Bone marrow (tissue), 2 donors: ENCODE measurements at places on chromosomes 4 and X.

GRCh38 chr4:68950033-68950432 is 1.6 kb downstream of the UGT2A3 start:
- DNase-seq = no peak

DNA sequence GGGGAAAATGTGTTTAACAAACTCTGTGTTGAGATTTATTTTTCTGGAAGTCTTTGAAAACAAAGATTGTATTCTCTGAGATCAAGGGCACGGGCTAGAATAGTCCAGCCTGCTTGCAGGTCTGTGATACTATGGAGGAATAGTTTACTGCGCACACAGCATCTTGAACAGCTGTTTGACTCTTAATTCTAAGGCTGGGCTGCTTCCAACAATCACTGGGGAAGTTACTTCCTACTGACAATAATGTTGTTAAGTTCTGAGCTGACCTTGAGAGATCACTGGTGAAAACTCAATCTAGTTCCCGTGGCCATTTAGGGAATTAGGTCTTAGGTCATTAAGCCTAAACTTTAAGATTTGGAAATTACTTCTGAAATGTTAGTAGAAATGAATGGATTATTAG is 416.1 kb upstream of the FTHL17 start:
- DNase-seq = no peak

- no peak for DNase-seq
These were observed 591.0 kb upstream of the ATOH1 start for GRCh38 chr4:93237521-93237920.

DNA sequence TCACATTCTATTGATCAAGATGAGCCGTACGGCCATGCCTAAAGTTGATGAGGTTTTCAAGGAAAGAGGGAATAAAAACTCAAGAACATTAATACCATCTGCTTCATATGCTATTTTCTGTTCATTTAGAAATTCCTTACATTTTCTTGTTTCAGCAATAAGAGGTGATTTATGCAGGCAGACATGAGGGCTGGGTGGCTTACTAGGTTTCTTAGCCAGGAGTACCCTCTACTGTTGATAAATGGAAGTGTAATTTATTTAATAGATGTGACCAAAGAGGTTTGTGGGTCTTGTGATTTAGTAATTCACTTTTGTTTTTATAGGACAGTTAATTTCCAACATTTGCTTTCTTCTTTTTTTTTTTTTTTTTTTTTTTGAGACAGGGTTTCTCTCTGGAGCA is 6.4 kb upstream of the SMIM9 start:
- no peak for DNase-seq

- DNase-seq = no peak
These were observed 53.5 kb upstream of the HPRT1 start for GRCh38 chrX:134406356-134407064.

DNA sequence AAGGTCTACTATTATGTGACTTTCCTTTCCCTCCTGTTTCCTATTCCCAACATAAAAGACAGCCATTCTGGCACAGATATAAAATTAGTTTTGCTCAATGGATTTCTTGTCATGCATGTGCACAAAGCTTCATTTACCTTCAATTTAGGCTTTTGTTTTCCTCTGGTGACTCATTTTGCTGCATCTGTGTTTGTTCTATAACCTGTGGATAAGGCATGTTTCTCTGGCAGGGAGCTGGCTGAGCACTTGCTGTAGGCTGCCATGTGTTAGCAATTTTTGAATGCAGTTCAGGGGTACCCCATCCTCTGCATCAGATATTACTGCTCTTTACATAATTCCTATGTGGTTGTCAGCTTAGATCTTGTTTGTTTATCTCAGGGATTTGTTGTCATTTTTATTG is 202.8 kb upstream of the GRID2 start:
- DNase-seq = no peak

DNA sequence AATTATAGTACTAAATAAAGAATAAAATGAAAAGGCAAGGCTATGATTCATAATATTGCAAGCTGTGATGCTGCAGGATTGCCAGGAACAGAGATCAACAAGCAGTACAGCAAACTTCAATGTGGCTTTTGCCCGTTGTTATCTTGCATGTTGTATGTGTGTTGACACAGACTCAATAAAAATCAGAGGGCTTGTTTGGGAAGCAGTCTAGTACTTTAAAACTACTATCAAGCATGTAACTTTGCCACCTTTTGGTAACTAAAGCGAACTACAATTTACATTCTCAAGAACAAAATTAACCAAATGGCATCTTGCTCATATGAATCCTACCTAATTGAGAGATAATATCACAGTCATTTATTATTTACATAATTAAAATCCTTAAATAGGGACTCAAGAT is 79.8 kb upstream of the GPM6A start:
- no peak for DNase-seq

DNA sequence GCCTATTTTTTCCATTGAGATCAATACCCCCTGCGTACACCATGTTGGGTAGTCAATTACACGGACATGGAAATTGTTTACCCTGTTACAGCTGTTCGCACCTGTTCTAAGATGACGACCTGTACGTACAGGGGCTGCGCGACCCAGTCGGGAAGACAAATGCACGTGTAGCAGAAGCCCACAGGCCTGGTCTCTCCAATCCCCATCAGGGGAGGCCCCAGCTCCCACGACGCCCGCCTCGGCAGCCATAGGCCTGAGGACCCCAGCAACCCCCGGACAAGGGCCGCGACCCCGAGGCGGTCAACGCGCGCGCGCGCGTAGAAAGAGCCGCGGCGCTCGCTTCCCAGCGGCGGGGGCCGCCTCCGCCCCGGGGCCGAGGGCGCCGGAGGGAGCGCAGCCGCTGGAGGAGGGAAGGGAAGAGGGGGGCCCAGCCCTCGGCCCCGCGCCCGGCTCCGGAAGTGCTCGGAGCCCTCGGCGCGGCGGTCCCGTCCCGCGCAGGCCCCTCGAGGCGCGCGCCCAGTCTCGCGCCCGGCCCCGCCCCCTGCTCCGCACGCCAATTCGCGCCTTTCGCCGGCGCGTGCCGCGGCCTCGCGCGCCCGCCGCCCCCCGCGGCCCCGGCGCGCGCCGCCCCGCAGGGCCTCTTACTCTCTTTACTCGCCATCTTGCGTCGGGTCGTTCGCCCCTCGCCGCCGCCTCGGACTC is 618 bp downstream of the RBBP7 start:
- DNase-seq = no peak

DNA sequence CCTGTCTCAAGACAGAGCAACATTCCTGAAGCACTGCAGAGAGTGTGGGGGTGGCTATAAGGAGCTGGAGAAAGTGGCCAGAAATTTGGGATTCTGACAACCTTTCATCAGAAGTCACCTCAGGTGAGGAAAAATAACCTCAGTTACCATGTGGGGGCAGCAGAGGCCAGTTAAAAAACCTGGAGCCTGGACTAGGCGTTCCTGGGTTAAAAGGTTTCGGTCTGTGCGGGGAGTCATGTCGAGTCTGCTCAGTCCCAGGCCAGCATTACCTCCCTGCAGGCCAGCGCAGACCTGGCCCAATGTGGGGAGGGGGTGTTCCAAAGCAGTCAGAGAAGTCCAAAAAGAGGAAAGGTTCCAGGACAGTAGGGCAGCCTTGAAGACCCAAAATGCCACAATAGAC is 10.9 kb upstream of the NALF2 start:
- no peak for DNase-seq

DNA sequence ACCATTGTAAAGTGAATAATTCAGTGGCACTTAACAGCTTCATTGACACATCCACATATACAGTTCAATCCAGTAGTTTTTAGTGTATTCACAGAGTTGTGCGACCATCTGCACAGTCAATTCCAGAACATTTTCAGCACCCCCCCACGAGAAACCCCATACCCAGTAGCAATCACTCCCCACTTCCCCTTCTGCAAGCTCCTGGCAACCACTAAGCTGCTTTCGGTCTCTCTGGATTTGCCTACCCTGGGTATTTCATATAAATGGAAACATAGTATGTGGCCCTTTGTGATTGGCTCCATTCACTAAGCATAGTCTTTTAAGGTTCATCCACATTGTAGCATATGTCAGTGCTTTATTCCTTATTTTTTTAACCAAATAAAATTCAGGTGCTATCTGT is 10.0 kb downstream of the MSL3 start:
- no peak for DNase-seq
